Activated CD8-positive, alpha-beta T cell treated with anti-CD3 and anti-CD28 coated beads for 36 hours (primary cell): ENCODE measurements at places on chromosomes 4 and X. TPM values are rescaled to one million over a fixed set of nuclear protein-coding genes. Genes with fewer than 3 reads are reported as not detected.

GRCh38 chrX:86047936-86048280 is 550 bp upstream of the CHM start:
- peaks cover 2% of the 10 kb centered on the region for H3K27me3 ChIP-seq
- no peak for DNase-seq
- peaks cover 2% of the 10 kb centered on the region for H3K36me3 ChIP-seq
- H3K4me1 ChIP-seq = peaks cover 7% of the 10 kb centered on the region
- H3K4me3 ChIP-seq = no peak overlapping the region

GRCh38 chrX:47030339-47030738 is 47.9 kb upstream of the RGN start:
- no peaks in the 10 kb centered on the region for H3K4me1 ChIP-seq
- H3K4me3 ChIP-seq = no peak overlapping the region
- H3K36me3 ChIP-seq = no peaks in the 10 kb centered on the region
- no peak overlapping the region for H3K27ac ChIP-seq
- peak; percentile 6 for DNase-seq

DNA sequence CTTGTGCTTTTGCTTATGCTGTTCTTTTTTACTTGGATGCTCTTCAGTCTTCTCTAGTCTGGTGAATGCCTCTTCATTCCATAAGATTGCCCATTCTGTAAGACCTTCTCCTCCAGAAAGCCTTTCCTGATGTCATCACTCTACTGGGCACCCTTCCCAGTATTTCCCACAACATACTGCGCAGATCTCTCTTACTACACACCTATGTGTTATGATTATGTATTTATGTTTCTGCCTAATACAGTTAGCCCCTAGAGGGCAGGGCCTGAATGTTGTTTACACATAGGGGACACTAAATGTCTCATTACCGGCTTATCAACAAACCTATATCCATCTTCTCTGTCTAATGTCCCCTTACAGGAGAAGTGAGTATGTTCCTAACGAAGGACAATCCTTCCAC is 21.1 kb downstream of the AIFM1 start:
- H3K36me3 ChIP-seq = peaks cover 28% of the 10 kb centered on the region
- no peak for DNase-seq
- H3K27me3 ChIP-seq = no peaks in the 10 kb centered on the region
- no peak overlapping the region for H3K27ac ChIP-seq

- DNase-seq = no peak
- no peaks in the 10 kb centered on the region for H3K36me3 ChIP-seq
- H3K4me1 ChIP-seq = no peaks in the 10 kb centered on the region
- no peaks in the 10 kb centered on the region for H3K27me3 ChIP-seq
- H3K4me3 ChIP-seq = no peak overlapping the region
These were observed 310.5 kb upstream of the GIMD1 start for GRCh38 chr4:106679063-106679462.

GRCh38 chrX:65598559-65599147 is 64.1 kb upstream of the LAS1L start:
- peak; percentile 16 for DNase-seq
- H3K4me1 ChIP-seq = peaks cover 80% of the 10 kb centered on the region
- H3K36me3 ChIP-seq = no peaks in the 10 kb centered on the region
- peak overlapping the region; percentile 88 for H3K27ac ChIP-seq
- H3K4me3 ChIP-seq = peak overlapping the region; percentile 70

GRCh38 chr4:45578874-45579273 is 545.0 kb downstream of the GABRG1 start:
- no peaks in the 10 kb centered on the region for H3K36me3 ChIP-seq
- no peaks in the 10 kb centered on the region for H3K27me3 ChIP-seq
- no peak for DNase-seq
- no peak overlapping the region for H3K27ac ChIP-seq
- H3K4me3 ChIP-seq = no peak overlapping the region

The MMAA gene
- total RNA-seq = 14.4 TPM

The MBNL3 gene
- 23.3 TPM for total RNA-seq

The PAGE5 gene
- total RNA-seq = not detected

The SUPT20HL2 gene
- not detected for total RNA-seq

The BRS3 gene
- not detected for total RNA-seq

The CT47B1 gene
- not detected for total RNA-seq
